ENCODE measurements at places on chromosomes 16 and 17.

DNA sequence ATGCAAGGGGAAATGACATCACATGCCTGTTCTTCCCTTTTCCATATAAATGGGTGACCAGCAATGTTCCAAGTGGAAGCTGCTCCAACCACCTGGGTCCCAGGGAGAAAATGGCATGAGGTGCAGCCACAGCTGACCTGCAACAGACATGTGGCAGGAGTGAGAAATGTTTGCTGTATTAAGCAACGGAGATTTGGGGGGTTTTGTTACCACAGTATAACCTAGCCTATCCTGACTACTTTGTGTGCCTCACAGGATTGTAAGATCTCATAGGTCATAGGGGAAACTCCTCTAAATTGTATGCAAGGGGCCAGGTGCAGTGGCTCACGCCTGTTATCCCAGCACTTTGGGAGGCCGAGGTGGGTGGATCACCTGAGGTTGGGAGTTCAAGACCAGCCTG, 12.0 kb downstream of the CDIPT start:
- no peak for DNase-seq

- DNase-seq: no peak
Measured at GRCh38 chr17:79659376-79659775, 48.5 kb upstream of the RBFOX3 start.

DNA sequence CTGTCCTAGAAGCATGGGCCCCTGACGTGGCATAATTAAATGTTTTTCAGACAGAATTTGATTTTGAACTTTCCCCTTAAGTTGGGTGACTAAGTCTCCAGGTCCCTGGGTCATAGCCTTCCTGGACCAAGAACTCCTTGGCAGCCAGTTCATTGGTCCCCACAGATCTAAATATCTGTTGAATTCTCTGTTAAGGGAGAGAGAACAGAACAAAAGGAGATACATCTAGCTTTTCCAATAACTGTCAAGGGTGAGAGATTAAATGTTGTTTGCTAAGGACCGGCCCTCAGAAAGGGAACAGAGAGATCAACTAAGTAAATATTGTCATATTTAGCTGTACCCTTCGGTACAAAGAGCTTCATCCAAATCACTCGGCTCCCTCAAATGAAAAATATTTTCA, 78.2 kb upstream of the NOL11 start:
- peak; percentile 28 for DNase-seq

DNA sequence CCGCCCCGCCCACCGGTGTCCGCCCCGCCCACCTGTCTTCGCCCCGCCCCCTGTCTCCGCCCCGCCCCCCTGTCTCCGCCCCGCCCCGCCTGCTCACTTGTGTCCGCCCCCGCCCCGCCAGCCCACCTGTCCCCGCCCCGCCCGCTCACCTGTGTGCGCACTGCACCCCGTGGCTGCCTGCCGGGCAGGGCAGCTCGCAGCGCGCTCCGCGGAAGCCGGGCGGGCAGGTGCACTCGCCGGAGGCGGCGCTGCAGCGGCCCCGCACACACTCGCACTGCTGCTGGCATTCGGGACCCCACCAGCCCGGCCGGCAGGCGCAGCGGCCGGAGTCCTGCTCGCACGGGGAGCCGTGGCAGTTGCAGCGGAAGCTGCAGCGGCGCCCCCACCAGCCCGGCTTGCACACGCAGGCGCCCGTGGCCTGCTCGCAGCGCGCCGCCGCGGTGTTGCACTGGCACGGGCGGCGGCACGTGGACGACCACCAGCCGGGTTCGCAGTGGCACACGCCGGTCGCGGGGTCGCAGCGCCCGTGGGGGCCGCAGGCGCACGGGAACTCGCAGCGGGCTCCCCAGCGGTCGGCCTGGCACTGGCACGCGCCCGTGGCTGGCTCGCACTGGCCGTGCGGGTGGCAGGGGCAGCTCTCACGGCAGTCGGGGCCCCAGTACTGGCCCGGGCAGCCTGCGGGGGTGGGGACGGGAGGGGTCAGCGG, 2.1 kb downstream of the SCARF1 start:
- no peak for DNase-seq

- no peak for DNase-seq
Measured at GRCh38 chr17:57834146-57834741, 15.6 kb downstream of the MRPS23 start.

GRCh38 chr17:30187573-30187972, 47.9 kb downstream of the SLC6A4 start:
- no peak for DNase-seq

DNA sequence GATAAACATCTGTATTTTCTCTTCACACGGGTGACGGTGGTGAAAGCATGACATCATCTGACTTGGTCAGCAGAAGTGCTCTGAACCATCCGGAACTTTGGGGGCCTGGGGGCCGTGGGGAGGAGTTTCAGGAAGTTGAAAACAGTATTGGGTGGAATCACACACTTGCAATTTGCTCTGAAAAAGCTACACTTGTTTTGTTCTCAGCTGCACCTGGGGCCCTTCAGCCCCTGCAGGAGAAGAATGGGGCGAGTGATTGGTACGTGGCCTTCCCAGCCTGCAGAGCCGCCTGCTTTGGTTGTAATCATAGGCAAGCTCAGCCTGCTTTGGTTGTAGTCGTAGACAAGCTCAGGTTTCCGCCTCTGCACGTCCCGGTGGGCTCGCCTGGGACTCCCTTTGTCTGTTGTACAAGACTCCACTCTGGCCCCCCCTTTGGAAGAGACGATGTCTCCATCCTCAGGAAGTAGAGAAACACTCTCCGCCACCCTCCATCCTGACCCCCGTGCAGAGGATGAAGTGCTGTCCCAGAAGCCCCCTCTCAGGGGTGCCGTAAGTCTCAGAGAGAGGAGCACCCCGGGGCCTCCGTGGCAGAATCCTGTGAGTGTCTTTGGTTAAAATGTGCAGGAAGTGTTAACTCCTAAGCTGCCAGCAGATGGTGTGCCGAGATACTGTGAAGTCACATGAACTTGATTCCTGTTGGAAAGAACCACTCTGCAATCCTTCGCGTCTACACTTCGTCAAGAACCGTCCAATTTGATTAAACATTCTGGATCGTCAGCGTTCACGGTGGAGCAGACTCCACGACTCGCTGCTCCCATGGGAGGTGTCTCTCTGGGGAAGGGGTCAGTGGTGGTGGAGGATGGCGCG, 5.4 kb downstream of the BANP start:
- DNase-seq: no peak

DNA sequence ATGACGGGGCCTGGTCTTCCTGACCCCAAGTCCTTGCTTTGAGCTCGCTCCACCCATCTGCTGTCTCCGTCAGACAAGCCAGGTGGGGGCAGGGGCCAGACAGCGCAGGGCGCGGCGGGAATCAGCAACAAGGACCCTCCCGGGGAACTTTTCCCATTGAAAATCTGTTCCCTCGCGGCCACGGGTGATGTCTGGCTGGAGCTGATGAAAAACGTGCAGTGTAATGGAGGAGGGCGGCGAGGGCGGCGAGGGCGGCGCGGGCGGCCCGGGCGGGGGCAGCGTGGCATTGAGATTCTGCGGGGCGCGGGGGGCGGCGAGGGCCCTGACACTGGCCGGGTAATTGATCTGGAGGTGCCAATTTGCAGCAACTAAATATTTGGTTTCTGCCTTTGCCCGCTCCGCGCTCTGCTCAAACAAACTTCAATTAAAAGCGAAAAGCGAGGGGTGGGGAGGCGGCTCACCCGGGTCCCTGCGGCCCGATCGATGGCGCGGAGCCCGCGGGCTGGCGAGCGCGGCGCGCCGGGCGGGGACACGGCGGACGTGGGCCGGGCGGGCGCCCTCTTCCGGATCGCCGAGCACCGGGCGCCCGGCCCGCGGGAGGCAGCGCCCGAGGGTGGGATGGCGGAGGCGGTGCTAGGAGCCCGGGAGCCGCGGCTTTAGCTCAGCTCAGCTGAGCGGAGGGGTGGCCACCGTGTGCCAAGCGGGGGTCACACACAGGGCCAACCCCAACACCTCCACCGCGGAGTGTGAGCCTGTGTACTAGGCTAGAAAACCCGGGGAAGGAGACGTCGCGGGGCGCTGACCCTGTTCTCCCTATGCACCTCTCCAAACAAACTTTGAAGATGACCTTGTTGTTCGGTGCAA, 32.4 kb downstream of the DCAKD start:
- DNase-seq: no peak

DNA sequence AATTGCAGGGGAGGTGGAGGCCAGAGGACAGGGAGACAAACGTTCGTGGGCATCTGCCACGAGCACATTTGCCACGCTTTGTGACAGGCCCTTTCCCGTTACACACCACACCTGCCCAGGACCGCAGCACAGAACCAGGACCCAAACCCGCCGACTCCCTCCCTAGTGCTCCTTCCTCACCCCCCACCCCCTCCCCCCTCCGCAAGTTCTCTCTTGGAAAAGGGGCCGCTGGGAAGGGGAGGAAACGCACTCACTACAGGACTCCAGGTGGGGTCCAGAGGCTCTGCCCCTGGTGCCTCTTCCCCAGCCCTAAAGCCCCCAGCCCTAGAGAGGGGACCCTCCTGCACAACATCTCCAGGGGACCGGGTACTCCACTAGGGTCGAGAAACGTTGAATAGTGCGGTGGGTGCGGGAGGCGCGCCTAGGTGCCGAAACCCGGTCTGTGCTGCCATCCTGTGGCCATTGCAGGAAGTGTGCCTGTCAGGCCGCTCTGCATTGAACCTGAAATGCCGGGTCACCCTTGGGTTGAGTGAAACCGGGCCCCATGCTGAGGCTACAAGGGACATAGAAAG, 21.9 kb upstream of the EIF1 start:
- peak; percentile 69 for DNase-seq

GRCh38 chr17:21474815-21475214, 98.7 kb downstream of the KCNJ12 start:
- no peak for DNase-seq

DNA sequence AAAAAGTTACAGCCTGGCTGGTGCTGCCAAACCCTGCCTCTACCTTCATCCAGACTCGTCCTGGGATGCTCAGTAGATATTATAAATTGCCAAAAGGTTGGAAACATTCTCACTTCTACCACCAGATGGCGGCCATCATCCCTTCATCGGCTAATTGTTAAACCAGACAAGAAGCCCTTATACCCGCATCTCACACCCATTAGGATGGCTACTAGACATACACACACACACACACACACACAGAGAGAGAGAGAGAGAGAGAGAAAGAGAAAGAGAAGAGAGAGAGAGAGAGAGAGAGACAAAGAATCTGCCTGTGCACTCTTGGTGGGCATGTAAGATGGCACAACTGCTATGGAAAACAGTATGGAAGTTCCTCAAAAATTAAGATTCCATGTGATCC, 15.0 kb upstream of the SCIMP start:
- peak; percentile 8 for DNase-seq

GRCh38 chr17:73214008-73214407, 21.2 kb downstream of the COG1 start:
- DNase-seq: no peak

- no peak for DNase-seq
Measured at GRCh38 chr17:66044083-66044482, 147.8 kb downstream of the CEP112 start.

- DNase-seq: no peak
Measured at GRCh38 chr17:76716146-76716838, 5.5 kb upstream of the MXRA7 start.

DNA sequence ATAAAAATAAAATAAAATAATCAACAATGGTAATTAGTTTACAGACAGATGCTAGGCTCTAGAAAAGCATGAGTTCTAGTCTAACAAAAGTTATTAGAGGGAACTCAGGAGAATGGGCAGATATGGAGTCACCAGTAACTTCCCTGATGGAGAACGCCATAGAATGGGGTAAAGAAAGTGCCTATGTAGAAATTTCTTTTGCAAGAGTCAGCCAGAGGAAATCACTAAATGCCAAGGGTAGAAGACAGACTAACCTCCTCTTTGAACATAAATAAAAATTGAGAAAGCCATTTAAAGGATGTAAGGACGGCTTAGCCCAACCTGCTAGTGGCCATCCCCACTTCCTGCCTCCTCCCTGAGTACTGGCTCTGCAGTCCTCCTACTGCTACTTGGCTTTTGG, 141.6 kb downstream of the VPS53 start:
- no peak for DNase-seq

DNA sequence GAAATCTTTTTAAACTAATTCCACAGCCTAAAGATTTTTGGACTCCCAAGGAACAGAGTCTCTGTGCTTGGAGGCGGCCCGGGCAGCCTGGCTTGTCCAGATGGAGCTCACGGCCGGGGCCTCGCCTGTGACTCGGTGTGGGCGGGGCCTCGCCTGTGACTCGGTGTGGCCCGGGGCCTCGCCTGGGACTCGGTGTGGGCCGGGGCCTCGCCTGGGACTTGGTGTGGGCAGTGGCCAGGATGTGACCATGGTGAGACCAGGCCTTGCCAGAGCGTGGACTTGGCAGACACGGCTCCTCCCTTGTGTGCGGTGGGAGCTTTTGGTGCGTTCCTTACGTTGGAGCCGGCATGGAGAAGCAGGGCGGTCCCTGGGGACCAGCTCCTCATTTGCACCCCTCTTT, 92.3 kb downstream of the METRNL start:
- DNase-seq: no peak

DNA sequence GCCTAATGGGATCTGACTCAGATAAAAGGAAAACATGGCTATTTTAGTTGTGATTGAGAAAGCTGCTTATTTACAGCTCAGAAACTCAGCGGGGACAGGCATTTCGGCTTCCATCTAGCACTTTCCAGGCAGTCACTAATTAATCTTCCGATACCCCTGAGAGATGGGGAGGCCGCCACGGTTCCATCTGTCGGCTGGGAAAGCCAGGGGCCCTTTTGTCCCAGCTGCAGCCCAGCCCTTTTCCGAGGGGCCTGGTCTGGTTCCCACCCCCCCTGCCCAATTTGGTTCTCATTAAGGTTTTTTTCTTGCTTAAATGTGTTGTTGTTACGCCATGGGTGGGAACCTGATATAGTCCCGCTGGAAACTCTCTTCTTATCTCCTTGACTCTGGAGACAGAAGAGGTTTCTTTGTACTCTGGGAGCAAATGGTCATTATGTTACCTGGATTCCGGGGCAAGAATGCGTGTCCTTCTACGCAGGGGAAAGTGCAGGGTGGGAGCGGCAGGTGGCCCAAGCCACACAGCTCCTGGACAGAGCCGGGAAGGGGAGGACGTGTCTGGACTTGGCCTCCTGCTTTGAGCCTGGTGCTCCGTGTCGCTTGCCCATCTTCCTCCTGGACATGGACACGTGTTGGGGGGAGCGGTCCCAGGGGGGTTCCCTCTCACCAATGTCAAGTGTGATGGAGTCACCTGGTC, 50.9 kb upstream of the GSE1 start:
- DNase-seq: no peak

DNA sequence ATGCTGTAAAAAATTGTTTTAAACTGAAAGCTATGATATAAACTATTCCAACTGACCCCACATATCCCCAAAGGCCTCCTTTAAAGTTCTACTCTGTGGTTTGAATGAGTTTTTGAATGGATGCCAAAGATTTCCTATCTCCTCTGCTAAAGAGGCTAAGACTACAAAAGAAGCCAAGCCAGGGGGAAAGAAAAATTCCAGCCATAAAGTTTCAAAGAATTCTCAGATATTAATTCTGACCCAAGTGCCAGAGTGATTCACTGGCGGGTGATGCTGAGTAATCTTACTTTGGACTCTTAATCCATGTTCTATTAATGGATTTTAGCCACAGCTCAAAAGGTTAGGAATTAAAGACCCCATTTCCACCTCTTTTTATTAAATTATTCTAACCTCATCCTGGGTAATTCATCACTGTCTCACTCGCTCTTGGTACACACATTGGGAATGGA, 60.7 kb downstream of the HS3ST3A1 start:
- no peak for DNase-seq

- no peak for DNase-seq
Measured at GRCh38 chr17:63311416-63311937, 134.6 kb downstream of the CYB561 start.

- no peak for DNase-seq
Measured at GRCh38 chr16:71846431-71846830, 655 bp downstream of the ATXN1L start.

Data from NCI-H2029 treated with DMSO at 0.1 percent for 48 hours (cell line).